Esophagus squamous epithelium (tissue), 5 donors: ENCODE measurements at places on chromosomes 7 and 10.

GRCh38 chr10:15681076-15681475 lies 38.6 kb downstream of the ITGA8 start:
- no peak for DNase-seq

DNA sequence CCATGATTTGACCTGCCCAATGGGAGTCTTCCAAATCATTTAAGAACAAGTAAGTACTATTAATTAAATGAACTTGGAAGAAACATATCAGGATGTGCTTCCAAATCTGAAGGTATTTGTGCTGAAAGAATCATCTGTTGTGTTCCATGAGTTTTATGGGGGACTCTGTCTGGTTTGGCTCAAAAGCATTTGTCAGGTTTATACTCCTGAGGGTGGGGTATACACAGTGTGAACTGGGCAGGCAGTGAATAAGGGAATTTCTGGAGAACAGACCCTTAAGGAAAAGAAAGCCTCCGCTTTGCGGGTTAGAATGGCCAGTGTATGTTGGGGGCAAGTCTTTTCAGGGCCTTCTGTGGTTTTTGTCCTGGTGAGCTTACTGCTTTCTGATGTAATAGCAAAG lies 29.9 kb downstream of the TCF7L2 start:
- no peak for DNase-seq

GRCh38 chr10:119246862-119247549 lies 39.6 kb downstream of the GRK5 start:
- no peak for DNase-seq

DNA sequence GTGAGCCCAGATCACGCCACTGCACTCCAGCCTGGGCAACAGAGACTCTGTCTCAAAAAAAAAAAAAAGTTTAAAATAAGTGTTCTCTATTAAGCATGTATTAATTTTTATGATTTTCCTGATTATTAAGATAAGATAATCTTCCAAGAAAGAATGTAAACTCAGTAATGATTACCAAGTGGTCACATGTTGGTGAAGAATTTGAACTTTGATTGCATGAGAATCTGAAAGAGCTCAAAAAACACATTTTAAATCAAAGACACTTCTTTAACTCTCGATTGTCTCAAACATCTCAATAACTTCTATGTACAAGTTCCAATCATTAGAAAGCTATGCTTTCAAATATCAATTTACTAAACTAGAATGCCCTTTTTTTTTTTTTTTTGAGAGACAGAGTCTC lies 33.8 kb downstream of the SNX8 start:
- DNase-seq = no peak

- DNase-seq = no peak
Observed at GRCh38 chr10:98339799-98340198, 71.8 kb upstream of the LOXL4 start.
